ENCODE measurements at places on chromosomes 3 and 15.

DNA sequence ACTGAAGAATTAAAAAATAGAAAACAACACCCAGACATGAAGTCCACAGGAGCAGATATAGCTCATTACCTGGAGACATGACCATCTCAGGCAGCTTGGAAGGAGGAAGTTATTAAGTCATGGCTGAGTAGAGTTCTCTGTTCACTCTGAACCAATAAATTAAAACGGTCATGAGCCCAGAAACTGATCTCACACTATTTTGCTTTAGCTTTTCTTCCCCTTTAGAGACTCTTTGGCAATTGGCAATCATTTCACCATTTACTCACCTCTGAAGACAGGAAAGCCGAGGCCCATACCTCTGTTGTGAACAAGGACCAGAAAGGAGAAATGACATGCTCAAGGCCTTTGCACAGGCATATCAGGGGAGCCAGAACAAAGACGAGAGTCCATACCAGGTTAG lies 26.6 kb downstream of the CLDN18 start:
- ATAC-seq, result no peak

GRCh38 chr15:71226536-71227455 lies 111.5 kb downstream of the THSD4 start:
- no peak for ATAC-seq

DNA sequence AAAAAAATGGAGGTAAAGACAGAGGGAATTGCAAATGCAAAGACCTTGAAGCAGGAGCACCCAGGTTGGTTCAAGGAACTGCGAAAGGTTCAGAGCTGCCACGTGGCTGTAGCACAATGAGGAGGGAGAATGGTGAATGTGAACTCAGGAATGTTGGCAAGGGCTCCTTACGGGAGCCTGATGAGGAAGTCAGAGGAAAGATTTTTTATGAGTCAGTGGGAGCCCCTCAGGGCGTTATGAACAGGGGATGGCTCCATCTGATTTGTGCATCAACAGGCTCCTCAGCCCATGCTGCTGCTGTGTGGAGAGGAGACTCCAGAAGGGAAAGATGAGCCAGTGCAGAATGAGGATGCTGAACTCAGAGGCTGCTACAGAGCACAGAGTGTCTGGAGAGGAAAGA lies 194.4 kb downstream of the ARRDC4 start:
- no peak for ATAC-seq

DNA sequence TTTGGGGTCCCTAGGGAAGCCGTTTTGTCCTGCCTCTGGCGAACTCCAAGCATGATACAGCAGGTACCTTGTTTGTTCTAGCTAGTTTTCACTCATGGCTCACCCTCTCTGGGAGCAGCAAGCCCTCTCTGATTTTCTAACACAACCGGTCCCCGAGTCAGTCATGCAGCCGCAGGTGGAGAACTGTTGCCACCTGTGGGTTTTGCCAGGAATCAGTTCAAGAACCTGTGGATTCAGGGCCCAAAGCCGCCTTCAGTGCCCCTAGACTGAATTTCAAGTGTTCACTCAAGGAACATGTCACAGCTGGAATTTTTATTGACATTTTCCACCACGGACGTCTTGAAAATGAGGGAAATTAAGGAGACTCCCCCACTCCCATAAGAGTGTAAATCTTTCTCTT lies 13.3 kb upstream of the LRRK1 start:
- no peak for ATAC-seq

- no peak for ATAC-seq
Observed at GRCh38 chr3:161413127-161413854, 42.0 kb upstream of the SPTSSB start.

DNA sequence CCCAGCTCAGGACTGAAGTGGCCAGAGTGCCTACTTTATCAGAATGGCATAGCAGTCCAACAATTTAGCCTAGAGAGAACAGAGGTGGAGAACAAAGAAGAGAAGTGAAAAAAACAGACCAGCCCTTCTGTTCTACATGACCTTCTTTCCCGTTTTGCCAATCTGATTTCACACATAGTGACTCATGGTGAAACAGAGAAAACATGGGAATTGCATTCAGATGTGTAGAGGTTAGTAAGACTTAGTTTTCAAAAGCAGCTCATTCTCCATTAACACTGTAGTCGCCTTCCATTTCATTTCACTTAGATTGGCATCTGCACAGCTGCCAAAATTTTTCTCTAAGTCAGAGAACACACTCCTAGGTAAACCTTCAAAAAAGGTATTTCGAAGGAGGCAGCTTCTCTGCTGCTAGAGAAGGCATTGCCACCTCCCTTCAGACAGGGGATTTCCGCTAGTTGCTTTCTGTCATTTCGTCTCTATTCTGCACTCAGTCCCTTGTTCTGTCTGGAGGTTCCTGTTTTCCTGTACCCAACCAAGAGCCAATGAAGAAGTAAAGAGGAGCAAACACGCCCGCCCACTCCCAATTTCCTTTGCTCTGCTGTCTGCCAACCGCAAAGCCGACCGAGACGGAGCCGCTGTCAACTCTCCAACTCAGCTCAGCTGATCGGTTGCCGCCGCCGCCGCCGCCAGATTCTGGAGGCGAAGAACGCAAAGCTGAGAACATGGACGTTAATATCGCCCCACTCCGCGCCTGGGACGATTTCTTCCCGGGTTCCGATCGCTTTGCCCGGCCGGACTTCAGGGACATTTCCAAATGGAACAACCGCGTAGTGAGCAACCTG lies at the start of gene ARL6IP5:
TSS of gene ARL6IP5 (plus strand) at position 612 of the 842 bp plus-strand sequence. CDS start at position 723, 111 bp downstream.
- ATAC-seq, result peak; percentile 43

DNA sequence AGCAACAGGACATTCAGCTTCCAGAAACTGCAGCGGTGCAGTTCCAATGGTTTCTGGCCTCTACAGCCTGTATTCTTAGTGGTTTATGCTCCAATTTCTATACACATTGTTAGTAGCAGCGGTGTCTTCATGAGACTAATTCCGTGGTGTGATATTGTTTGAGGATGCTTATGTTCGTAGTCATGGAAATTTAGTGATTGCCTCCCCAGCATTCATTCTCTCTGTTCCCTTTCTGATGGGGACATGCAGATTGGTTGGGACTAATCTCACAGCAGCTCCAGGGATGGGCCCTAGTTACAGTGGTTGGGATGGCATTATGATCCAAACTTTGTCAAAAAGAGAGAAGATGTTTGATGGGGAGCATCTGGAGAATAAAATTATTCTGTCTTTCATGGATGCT lies 208.6 kb downstream of the CD47 start:
- no peak for ATAC-seq

GRCh38 chr3:188510366-188510765 lies 356.4 kb downstream of the LPP start:
- ATAC-seq, result no peak

- ATAC-seq, result no peak
Observed at GRCh38 chr3:171865191-171865865, 22.2 kb downstream of the TMEM212 start.

DNA sequence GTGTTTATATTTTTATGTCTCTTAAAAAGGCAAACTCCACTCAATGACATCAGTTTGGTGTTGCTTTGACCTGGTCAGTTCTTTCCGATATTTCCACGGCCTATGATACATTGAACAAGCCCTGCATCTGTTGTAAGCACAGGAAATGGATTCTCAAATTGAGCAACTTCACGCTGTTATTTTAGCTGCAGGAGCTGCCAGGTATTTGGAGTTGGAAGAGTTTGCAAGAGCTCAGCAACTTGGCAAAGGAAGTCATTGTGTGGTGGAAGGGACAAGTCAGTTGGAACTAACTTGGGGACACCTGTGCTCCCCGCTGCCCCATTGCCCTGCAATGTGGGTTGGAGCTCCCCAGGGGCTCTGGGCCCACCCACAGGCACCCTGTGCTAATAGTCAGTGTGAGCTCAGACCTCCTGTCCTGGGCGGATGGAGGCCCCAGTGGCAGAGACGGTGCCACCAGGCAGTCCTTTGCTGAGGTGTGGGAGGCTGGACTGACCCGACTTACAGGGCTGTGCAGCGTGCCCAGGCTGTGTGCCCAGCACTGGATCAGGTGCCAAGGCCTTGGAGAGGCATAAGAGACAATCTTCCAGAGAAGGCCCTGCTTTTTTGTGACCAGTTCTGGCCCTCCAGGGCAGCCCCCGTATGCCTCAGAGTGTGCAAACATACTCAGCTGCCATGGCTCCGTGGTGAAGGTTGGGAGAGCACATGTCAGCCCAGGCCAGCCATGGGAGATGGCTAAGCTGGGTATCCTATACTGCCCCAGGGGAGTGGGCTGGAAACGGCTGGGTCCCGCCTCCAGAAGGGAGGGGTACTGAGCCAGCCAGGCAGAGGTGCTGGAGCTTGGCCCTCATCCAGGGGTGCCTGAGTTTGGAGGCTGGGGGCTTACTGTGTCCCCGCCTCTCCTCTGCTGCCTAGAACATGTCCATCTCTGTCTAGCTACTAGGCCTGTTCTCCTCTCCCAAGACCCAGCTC lies 43.5 kb downstream of the KY start:
- no peak for ATAC-seq

DNA sequence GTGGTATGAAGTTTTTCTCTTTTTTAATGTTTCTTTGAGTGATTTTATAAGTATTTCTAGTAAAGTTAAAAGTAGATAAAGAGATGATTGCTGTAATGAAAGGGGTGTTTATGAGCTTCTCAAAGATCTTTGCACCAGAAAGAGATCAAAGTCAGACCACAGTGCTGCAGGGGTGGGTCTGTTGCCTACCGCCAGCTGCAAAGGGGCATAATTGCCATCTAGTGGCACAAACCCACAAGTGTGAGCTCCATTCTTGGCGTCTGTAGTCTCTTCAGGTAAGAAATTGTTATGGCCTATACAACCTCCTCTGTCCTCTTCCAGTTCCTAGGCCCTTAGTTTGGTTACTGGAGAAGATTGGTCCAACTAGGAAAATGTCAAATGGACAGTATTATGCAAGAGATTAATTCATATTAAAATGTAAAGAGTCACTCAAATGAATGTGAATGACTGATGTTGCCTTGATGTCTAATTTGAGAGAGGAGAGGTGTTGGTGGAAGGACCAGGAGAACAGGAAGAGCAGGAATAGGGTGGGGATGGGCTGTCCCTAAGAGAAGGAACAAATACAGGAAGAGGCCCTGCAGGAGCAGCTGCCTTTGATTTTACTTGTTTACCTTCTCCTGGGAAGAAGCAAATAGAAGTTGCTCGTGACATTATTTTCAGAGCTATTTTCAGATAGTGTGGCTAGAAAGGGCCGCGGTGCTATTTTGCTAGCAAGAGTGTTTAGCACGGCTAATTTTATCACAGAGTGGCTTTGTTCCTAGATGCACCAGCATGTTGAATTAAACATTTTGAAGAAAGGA lies 53.0 kb upstream of the GSK3B start:
- ATAC-seq, result peak; percentile 33

- no peak for ATAC-seq
Observed at GRCh38 chr15:62636823-62637573, 405.5 kb upstream of the TPM1 start.

GRCh38 chr15:73908030-73908821 lies 18.0 kb upstream of the LOXL1 start:
- ATAC-seq, result peak; percentile 97

GRCh38 chr3:71495708-71496472 lies 87.6 kb downstream of the FOXP1 start:
- peak; percentile 58 for ATAC-seq

DNA sequence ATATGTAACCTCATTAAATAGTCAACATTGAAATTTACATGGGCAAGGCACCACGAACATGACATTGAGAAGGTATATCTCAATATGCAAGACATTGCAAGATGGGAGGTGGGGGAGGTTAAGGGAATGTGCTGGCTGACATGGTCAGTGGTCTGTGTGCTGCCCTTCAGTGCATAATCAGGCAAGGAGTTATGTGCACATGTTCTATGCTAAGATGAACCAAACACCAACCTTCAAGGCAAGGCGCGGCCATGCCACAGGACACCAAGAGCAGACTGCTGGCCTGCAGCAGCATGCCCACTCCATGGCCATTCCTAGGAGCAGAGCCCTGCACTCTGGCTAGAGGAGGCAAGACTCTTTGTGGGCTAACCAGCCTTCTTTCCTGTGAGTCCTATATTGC lies 40.9 kb upstream of the TSPAN3 start:
- ATAC-seq, result no peak

- ATAC-seq, result no peak
Observed at GRCh38 chr15:29749365-29750086, 72.7 kb downstream of the TJP1 start.

- ATAC-seq, result peak; percentile 78
Observed at GRCh38 chr3:157282261-157283191, 122.6 kb upstream of the CCNL1 start.

GRCh38 chr3:109278546-109278945 lies 37.8 kb downstream of the DPPA2 start:
- no peak for ATAC-seq

GRCh38 chr3:157354254-157354653 lies 82.4 kb upstream of the PTX3 start:
- ATAC-seq, result no peak

GRCh38 chr3:86867982-86868381 lies 123.0 kb downstream of the VGLL3 start:
- ATAC-seq, result no peak

GRCh38 chr3:27315003-27315402 lies 54.2 kb downstream of the NEK10 start:
- ATAC-seq, result no peak

- ATAC-seq, result no peak
Observed at GRCh38 chr3:69011096-69011730, 2.3 kb downstream of the EOGT start.

DNA sequence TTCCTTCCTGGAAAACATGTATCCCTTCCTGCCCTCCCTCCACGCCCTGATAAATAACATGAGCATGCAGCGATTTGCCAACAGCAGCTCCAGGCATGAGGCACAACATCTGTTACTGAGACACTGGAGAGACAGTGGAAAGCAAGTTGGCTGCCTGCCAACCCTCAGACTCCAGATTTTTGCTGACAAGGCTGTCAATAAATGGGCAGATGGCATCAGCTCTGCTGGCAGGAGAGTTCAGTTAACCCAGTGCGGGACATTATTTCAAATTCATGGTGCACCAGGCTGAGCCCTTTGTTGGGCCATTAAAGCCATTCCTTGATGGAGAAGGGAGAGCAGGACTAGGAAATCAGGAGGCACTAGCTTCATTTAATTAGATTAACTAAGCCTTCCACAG lies 293.3 kb downstream of the MEX3B start:
- no peak for ATAC-seq

DNA sequence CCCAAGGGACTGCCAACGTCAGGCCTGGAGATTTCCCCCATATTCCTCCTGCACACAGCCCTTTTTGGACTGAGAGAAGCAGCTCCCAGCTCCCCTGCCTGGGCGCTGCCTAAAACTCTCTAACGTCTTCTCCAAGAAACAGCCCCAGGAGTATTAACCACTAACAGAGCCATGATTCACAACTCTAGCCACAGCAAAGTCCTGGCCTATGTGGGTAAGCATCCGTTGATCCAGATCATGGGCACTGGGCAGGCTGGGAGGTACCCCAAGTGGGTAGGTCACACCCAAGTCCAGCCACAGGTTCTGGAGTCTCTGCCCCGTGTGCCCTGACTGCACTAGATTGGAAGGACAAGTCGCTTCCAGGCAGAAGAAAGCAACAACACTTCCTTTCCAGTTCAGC lies 31.9 kb downstream of the NBEAL2 start:
- no peak for ATAC-seq

GRCh38 chr15:98438326-98438725 lies 210.0 kb upstream of the IGF1R start:
- no peak for ATAC-seq

- ATAC-seq, result no peak
Observed at GRCh38 chr3:188972310-188972709, 199.5 kb upstream of the TPRG1 start.

GRCh38 chr3:24810881-24811280 lies 316.2 kb upstream of the THRB start:
- ATAC-seq, result no peak

GRCh38 chr3:161070252-161070930 lies 34.8 kb downstream of the B3GALNT1 start:
- no peak for ATAC-seq

GRCh38 chr3:186172353-186172752 lies 63.5 kb upstream of the ETV5 start:
- no peak for ATAC-seq

Data from activated CD4-positive, CD25-positive, alpha-beta regulatory T cell treated with anti-CD3 and anti-CD28 coated beads, Interleukin-2, amount 50 U/mL, for 24 hours (primary cell).